ENCODE measurements at places on chromosomes 1 and 21.

DNA sequence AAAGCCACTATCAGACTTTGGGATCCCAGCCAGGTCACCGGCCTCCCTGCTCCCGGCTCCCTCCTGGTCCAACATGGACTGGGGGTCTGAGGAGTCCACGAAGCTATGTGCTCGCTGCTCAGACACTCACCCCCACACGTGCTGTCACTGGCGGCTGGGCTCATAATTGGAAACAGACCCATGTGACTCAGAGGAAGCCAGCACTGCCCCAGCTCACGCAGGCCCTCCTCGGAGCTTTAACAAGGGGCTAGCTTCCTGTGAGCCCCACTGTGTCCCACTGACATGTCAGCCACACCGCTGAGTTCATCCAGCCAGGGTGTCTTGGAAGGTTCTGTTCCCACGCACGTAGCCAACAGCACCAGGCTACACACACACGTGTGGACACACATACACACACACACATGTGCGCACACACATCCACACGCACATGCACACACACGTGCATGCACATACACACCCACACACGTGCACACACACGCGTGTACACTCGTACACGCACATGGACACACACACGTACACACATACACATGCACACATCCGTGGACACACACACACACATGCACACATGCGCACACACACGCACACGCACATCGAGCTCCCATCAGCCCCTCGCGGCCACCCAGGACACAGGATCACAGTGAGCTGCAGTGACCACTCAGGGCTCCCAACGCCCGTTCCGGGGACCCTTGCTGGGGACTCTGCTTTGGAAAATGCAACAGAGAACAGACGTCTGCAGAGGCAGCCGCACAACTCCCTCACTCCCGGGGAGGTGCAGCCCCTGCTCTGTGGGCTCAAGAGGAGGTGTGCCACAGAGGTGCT, 18.4 kb upstream of the COL6A2 start:
- DNase-seq: no peak

DNA sequence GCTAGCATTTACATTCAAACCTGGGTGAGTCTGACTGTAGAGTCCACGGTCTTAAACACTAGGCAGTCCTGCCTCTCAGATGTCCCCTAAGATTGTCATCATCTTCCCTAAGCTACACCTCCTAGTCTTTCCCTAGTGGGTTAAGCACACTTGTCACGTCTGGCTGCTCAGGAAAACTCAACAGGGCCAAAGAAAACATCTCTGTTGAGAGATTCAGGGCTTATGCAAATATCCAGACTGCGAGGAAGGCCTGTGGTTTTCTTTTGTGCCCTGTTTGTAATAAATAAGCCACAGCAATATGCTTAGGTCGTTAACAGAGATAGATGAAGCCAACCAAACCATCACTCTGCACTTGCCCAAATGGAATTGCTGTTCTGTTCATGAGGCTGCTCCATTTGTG, 472.6 kb upstream of the DEPDC1 start:
- no peak for DNase-seq

GRCh38 chr1:28170001-28170596, 6.4 kb downstream of the PTAFR start:
- DNase-seq: no peak

GRCh38 chr21:25994758-25995163, 175.8 kb downstream of the APP start:
- no peak for DNase-seq

- no peak for DNase-seq
These were observed 19.3 kb downstream of the DPT start for GRCh38 chr1:168709405-168710363.

GRCh38 chr21:33067457-33067856, 2.5 kb upstream of the OLIG1 start:
- no peak for DNase-seq

- DNase-seq: no peak
These were observed 1.9 kb upstream of the ERRFI1 start for GRCh38 chr1:8027748-8028570.

GRCh38 chr1:226327761-226328162, 18.8 kb upstream of the LIN9 start:
- no peak for DNase-seq

DNA sequence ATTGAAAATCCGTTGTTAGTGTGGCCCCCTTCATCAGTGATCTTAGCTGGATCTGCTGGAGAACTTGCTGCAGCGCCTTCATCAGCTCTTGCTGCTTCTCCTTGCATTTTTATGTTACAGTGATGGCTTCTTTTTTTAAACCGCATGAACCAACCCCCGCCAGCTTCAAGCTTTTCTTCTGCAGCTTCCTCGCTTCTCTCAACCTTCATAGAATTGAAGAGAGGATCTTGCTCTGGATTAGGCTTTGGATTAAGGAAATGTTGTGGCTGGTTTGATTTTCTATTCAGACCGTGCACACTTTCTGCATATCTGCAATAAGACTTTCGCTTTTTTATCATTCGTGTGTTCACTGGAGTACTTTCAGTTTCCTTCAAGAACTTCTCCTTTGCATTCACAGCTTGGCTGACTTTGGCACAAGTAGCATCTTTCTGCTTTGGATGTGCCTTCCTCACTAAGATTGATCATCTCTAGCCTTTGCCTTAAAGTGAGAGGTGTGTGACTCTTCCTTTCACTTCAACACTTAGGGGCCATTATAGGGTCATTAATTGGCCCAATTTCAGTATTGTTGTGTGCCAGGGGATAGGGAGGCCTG, 13.1 kb downstream of the RNF187 start:
- DNase-seq: no peak

- no peak for DNase-seq
These were observed 561.6 kb downstream of the PLA2G4A start for GRCh38 chr1:187390215-187390818.

DNA sequence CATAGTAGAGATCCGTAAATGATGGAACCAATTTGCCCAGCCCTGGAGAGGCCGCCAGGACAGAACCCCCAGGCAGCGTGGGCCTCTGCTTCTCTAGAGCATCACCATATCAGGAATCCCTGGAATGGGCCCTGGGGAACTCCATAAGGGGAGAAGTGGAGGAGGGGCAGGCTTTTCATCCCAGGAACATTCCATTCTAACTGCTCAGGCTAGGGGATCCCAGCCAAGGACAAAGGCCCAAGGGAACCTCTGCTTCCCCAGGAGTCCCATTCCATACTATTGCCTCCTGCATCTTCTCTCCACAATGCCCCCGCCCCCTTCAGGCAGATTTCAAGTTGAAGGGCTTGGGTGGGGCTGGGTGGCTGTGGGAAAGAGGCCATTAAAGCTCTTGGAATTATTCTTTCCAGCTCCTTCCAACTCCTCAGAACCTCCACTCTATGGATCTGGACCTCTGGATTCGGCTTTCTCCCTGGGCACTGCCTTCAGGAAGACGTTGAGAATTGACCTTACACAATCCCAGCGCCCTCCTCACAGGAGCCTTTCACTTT, 6.0 kb downstream of the TRNP1 start:
- DNase-seq: no peak

DNA sequence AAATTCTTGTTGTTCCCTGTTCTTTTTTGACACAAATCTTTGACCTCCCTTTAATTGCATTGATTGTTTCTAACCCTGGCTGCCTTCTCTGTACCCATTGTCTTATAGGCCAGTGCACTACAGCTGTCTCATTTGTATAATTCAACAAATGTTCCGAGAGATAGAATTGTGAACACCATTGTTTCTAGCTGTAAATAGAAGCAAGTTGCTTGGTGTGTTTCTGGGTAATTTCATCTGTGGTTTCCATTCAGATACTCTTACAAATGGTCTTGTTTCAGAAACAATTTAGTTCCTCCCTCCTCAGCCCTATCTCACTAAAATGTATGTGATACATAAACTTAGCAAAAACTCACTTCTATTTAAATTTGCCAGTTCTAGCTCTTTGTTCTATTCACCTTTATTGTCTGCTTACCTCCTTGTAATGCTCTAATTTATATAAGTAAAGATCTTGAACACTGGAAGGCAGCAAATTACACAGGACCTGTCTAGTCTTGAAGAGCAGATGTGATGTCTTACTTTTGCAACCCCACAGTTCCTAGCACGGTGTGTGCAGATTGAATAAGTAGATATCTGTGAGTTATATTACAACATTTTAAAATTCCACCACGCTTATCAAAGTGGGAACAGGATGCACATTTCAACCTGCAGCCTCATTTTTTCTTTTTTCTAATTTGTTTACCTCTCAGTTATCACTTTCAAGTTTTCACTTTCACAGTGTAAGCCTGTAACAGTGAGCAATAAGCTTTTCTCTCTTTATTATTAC, 515.6 kb upstream of the ZP4 start:
- no peak for DNase-seq

DNA sequence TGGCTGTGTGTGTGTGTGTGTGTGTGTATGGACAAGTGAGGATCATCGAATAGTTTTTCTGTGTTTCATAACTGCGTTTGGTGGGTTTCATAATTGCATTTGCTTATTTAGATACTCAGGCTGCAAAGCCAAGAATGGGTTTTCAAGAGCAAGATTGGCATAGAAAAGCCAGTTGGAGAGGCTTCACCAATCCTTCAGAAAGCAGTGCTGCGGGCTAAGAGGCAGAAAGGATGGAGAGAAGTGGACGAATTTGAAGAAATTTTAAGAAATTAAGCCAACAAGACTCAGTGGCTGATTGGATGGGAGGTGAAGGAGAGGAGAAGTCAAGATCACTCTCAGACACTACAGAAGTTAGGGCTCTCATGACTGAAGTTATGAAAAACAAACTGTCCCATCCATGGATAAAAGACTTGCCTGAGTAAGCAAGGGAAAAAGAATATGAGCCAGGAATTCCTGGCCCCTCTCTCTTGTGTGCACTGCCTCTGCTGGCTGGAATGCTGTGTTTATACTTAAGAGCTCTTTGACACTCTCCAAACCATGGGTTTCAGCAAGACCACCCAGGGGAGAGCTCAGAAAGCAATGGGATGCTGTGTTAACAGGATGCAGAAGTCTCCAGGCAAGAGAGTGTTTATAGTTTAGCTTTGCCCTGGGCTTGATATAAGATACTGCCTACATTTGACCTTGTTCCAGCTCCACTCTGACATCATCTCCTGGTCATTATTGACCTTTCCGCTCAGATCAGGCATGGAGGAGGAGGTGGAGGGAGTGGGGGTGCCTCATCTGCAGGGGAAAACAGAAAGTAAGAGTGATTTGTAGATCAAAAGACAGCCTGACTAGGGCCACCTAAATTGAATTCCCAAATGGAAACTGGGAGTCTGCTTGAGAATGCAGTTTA, 232.0 kb upstream of the PLXNA2 start:
- DNase-seq: no peak

GRCh38 chr1:64196074-64196870, 7.2 kb upstream of the UBE2U start:
- no peak for DNase-seq

- no peak for DNase-seq
These were observed 23.3 kb downstream of the CTH start for GRCh38 chr1:70434253-70434859.

GRCh38 chr1:194975913-194976312, 1632.3 kb downstream of the KCNT2 start:
- DNase-seq: no peak

GRCh38 chr21:33478182-33478581, 1.6 kb downstream of the TMEM50B start:
- DNase-seq: no peak

DNA sequence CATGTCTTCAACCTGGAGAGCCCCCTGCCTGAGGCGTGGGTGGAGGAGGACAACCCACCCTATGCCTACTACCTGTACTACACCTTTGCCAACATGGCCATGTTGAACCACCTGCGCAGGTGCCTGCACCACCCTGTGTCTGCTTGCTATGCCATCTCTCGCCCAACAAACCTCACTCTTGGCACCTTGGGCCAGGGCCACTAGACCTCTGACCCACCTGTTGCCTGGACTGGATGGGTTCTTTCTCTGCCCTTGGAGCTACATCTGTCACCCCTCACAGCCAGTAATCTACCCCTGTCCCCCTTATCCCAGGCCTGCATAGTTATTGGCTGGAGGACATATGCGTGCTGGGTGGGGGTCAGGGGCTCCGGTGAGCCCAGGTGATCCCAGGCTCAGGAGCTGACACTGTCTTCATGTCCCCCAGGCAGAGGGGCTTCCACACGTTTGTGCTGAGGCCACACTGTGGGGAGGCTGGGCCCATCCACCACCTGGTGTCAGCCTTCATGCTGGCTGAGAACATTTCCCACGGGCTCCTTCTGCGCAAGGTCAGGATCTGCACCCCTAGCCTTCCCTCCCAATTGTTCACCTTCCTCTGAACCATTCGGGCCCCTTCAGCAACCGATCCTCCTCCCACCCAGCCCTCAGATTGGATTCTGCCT, 9.9 kb downstream of the AMPD2 start:
- DNase-seq: no peak

- DNase-seq: no peak
These were observed 1.3 kb downstream of the NEK7 start for GRCh38 chr1:198157847-198158725.

DNA sequence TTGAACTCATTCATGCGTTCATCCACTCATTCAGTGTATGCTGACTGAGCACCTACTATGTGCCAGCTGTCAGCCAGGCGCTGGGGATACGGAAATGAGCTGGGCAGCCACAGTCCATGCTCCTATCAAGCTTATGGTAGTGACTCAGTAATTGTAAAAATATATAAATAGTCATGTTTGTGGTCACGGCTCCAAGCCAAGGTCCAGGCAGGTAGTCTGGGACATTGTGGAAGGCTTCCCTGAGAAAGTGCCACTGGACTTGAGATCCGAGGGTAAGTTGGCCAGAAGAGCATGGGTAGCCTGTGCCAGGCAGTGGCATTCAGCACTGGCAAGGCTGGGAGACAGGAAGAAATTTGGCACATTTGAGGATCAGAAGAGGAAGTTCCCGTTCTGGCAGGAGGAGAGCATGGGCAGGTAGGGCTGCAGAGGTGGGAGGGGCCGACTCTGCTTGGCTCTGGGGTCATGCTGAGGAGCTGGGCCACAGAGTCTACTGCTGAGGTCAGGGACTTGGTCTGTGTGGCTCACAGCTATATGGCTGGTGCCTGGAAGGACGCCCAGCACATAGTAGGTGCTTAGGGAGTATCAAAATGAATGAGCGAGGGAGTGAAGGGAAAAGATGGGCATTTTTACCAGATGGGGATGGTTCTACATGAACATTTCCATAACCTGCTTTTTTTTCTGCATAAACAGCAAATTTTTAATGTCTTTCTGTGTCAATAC, 6.9 kb downstream of the PTPRF start:
- DNase-seq: no peak

DNA sequence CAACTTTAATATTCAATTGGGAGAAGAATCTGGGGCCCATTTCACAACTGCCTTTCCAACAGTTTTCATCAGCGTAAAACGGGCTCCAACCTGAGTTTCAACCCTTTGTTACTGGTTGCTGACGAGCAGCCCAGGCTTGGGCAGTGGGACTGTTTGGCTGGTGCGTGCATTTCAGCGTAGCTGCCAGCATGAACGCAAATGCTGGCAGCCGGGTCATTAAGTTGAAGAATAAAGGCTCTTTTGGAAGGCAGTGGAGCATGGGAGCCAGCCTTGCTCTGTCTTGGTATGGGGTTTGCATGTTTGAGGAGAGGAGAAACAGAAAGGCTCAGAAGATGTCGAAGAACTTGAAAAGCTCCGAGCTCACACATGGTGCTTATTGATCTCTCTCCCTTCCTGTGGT, 40.7 kb downstream of the WDR3 start:
- DNase-seq: no peak

- no peak for DNase-seq
These were observed 60.9 kb upstream of the C1orf105 start for GRCh38 chr1:172359491-172359999.

Measured in GM12892 (cell line).